ENCODE measurements at places on chromosomes 16 and 17.

DNA sequence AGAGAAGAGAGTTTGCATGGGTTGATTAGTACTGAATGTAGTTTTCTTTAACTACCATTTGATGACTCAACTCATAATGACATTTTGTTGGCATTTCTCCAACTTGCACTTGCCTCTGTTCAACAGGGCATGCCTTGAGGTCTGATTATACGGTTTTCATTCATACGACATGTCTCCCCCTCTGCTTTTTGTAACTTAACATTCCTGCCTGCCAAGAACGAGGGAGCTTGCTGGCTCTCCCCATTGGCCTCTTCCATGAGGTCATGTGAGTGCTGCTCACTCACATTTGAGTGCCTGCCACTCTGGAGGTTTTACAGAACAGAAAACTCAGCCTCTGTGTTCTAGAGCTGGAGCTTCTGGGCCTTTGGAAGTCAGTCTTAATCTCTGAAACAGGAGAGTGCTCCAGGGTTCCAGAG is 19.7 kb downstream of the MAP2K6 start:
- no peak for DNase-seq

GRCh38 chr17:52143542-52143941 is 15.0 kb downstream of the CA10 start:
- no peak for DNase-seq

DNA sequence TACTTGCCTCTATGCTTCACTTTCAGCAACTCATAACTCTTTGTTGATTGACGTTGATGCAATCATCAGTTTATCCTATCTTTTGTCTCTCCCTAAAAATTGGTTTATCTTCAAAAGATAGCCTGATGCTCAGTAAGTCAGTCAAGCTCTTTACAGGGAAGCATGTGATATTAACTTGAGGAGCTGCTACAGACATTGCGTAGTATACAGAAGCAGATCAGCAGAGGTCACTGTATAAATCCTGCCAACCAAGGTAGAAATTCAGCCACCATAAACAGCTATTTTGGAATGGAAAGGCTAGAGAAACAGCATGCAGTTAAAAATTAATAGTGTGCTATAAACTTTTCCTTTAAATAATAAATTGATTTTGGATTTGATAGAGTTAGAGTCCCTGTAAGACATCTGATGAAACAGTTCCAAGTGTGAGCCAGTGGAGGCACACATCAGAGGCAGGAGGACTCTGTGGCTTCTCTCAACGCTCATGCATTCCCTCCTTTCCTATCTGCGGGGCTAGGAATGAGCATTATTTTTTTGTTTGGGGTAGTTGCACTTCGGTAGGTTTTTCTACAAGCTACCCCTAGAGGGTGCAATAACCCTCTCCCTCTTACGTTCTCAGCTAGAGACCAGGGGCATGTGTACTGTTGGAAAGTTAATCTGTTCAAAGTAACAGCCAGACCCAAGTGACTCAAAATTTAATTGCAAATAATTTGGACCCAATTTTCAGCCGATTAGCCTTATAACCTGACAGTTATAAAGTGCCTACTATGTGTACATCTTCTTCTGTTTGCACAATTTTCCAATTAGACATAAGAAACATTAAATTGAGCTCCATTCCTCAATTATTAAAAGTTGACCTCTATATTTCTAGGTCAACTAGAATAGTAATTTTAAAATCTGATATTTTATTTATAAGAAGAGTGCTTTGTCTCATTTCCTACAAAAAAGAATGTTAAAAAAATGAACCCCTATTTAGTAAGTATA is 647.7 kb upstream of the SOX9 start:
- DNase-seq: no peak

DNA sequence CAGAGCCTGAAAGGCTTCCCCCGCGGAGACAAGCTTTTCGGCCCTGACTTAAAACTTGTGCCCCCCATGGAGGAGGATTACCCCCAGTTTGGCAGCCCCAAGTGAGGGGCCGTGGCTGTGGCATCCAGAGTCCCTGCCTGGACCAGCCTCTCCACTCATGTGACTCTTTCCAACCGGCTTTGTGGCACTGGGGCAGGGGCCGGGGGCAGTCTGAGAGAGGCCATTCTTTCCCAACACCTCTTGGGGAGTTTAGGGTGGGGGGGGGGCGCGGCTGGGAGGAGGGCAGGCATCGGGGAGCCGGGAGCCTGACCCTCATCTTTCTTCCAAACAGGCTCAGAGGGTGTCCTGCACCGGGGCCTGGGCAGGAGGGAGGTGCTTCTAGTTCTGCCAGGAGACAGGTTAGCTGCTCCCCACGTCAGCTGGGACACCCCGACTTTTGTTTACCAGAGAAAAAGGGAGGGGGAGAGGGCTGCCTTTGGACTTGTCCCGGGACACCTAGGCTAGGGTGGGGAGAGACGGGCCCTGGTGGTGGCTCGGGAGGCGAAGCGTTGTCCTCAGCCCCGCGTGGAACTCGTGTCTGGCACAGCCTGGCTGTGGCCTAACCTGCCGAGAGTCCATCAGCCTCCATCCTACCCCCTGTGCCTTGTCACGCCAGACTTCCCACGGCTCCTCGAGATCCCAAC is 7.3 kb upstream of the SERPINF1 start:
- no peak for DNase-seq

GRCh38 chr16:726438-727290 is at the start of the genes CCDC78 and HAGHL:
TSS of gene CCDC78 (minus strand) at chr16:726443. CDS start at chr16:726367, 76 bp downstream.
TSS of gene HAGHL (plus strand) at chr16:727106. CDS start at chr16:727510, 404 bp downstream.
- peak; percentile 61 for DNase-seq

DNA sequence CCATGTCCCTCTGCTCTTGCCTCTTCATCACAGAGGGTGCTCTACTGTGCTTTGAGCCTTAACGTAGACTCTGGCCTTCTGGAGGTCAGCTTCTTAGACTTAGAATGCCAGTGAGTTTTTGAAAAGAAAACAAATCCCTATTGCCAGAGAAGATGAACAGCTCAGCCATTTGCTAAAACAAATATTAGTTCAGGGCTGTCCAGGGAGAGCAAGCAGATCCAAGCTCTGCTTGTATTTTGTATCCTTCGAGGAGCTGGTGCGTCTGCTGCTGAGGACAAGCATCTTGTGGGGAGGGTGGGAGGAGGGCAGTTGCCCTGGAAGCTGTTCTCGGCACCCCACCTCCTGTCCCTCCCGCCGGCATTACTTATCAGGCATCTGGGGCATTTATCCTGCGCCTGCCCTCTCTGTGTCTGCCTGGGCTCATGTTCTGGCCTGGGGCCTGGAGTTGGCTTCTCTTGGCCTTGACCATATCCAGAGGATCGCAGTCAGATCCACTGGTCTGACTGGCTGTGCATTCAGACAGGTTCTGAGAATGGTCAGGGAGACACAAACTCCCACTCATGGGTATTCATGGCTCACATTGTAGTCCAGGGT is 173.1 kb upstream of the NLRP1 start:
- no peak for DNase-seq

DNA sequence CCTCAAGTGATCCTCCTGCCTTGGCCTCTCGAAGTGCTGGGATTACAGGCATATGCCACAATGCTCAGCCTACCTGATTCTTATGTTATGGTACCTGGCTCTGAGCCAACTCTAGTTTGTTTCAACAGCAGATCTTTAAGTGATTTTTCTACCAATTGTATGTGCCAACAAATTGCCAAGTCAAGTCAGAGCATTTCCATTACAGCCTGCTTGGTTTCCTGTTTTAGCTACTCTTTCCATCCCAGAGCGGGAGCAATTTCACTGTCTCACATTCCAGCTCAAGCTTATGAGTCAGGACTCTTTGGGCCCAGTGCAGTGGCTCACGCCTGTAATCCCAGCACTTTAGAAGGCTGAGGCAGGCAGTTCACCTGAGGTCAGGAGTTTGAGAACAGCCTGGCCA is 30.8 kb upstream of the RBBP6 start:
- no peak for DNase-seq

- no peak for DNase-seq
Observed at GRCh38 chr17:2656283-2656682, 55.3 kb downstream of the CLUH start.

DNA sequence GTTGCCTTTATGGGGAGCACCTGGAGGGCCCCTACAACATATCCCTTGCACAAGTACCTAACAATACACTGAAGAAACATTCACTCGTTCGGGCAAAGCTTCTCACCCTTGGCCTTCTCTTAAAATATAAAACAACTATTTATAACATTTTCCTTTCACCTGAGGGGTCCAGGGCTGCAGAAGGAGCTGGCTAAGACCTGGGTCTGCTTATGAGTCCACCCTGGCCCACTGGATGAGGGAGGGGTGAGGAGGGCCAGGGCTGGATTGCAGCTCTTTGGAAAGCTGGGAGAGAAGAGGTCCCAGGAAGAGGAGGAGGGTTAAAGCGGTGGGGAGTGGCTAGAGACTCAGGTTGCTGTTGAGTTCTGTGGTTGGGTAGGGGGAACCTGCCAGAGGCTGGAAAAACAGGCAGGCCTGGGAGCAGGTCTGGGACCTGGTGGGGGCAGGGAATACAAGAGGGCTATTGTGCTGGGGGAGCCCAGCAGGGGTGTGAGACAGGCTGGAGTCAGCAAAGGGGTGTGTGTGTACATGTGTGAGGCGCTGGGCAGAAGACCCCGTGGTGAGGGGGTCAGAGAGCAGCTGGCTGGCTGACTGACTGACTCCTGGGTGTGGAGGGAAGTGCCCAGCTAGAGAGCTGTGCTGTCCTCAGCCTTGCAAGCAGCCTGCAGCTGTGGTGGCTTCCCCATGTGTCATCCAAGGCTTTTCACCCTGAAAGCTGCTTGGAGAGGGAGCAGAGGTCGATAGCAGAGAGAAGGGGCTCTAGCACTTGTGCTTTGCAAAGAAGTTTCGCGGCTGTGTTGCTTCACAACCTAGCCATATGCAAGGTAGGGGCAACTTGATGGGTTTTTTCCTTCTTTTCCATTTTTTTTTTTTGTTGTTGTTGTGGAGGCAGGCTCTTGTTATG is 10.2 kb upstream of the MRC2 start:
- no peak for DNase-seq

GRCh38 chr17:64190472-64190871 is 60.5 kb upstream of the ERN1 start:
- no peak for DNase-seq

DNA sequence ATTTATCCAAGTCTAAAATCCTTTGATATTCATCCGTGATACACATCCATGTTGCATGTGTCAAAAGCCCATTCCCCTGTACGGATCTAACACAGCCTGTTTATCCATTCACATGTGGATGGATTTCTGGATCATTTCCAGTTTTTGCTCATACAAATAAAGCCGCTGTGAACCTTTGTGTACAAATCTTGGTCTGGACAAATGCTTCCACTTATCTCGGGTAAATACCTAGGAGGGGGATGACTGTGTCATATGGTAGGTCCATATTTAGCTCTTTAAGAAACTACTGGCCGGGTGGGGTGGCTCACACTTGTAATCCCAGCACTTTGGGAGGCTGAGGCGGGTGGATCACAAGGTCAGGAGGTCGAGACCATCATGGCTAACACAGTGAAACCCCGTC is 6.3 kb upstream of the TBCD start:
- no peak for DNase-seq

DNA sequence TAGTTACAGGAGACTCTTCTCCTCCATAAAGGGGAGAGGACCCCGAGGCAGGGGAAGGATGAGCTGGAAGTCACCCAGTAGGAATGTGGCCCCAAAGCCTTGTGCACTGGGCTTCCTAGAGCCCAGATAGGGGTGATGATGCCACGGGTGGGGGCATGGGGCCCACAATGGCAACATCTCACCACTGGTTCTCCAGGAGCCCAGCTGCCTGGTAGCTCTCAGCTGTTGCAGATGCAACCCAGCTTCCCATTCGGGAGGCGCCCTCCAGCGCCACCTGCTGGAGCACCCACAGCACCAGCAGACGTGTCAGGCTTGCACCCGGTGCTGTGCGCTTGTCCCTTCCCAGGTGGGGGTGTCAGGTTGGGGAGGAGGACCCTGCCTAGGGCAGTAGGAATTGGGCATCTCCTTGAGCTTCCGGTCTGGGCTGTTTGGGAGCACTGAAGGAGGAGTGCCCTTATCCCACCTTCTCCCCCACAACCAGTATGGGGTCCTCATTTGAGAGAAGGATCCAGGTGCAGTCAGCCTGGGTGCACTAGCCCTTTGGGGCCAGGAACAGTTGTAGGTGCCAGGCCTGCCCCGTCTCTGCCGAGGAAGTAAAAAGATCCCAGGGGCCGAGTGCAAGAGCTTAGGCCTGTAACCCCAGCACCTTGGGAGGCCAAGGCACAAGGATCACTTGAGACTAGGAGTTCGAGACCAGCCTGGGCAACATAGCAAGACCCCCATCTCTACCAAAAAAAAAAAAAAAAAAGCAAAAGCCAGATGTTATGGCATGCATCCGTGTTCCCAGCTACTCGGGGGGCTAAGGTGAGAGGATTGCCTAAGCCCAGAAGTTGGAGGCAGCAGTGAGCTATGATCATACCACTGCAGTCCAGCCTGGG is 14.4 kb downstream of the CDIPT start:
- DNase-seq: peak; percentile 80

DNA sequence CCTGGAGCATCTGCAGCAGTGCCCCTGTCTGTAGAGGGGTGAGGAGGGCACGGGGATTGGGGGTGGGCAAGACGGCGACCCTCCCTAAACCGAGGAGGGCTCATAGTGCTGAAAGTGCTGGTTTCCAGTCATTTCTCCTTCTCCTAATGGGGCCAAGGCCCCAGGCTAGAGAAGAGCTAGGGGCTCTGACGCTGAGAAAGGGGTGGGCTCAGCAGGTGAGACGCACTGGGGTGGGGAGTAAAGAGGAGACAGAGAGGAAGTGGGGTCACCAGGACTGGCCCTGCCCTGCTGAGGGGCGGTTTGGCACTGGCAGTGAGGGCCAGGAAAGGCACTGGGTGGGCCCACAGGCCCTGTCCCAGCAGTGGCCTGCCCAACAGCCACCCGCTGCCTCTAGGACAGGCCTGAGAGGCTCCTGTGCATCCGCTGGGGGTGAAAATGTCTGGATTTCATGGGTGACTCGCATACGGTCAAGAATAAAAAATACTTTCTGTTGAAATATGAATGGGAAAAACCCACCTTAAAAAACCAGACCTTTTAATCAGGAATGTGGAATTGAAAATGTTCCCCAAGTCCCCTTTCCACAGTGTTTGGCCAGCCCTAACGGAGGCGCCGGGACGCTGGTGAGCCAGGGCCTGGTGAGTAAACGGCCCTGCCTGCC is 122.4 kb upstream of the SMURF2 start:
- no peak for DNase-seq

GRCh38 chr17:78781104-78781892 is 775 bp downstream of the CYTH1 start:
- DNase-seq: peak; percentile 51

Measured in activated naive CD4-positive, alpha-beta T cell treated with Interleukin-2 at 50 U/mL for 16 hours (primary cell).